G401 (cell line): ENCODE measurements at places on chromosomes 12 and 14. TPM values are rescaled to one million over a fixed set of nuclear protein-coding genes. Genes with fewer than 3 reads are reported as not detected.

DNA sequence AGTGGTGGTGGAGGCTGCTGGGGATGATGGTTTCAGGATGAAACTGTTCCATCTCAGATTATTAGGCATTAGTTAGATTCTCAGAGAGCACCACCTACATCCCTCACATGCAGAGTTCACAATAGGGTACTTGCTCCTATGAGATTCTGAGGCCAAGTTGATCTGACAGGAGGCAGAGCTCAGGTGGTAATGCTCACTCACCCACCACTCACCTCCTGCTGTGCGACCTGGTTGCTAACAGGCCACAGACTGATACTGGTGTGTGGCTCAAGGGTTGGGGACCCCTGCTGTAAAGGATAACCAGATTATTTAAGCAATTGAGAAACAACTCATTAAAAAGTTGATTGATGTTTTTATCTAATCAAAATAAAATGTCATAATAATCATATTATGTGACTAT, 248.5 kb downstream of the RERGL start:
- no peak for DNase-seq

GRCh38 chr12:29238822-29239291, 89.8 kb downstream of the FAR2 start:
- no peak for DNase-seq

GRCh38 chr12:4580281-4580688, 18.3 kb downstream of the DYRK4 start:
- no peak for DNase-seq

DNA sequence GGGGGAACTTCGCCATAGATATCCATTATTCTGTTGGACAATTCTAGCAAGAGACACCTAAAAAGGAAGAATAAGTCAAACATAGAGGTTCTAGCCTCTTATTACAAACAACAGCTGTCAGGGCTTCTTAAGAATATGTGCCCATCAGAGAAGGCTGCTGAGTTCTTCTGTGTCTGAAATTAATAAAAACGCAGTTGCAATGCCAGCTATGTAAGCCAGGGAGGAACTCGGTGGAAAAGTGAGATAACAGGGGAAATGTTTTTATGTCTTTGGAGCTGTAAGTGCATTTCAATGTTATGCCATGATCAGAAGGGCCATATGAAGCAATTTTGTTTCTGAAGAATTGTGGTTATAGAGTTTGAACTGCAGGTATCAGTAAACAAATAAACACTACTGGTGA, 95.0 kb downstream of the SYT1 start:
- DNase-seq, result peak; percentile 37

DNA sequence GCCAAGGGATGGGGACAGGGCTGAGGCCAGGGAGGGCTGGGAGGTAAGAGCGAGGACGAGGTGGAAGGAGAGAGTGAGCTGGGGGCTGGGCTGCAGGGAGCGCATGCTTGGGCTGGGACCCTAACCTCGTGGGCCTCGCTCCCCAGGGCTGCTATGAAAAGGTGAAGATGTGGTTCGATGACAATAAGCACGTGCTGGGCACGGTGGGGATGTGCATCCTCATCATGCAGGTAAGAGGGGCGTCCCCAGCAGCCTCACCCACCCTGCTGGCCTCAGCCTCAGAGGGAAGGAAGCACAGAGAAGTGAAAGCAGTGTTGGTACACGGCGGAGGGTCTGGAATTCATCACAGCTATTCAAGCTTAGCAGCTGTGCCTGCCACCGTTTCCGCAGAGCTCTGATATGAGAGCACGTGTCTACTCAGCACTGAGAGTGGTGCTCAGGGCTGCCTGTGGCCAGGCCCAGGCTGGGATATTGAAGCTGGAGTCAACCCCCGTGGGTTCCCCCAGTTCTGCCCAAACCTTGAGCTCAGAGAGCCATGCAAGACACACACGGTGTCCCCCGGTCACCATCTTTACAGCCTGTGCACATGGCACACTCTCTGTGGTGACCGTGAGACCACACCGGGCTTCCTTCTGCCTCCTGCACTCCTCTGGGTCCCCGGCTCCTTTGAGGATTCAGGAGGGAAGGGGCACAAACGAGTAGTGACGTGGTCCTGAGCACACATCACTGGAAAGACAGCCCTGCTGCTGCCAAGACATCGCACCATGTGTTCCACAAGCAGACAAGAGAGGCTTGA, 204.6 kb downstream of the TSPAN9 start:
- no peak for DNase-seq

GRCh38 chr12:105409801-105410471, 79.4 kb downstream of the C12orf75 start:
- no peak for DNase-seq

DNA sequence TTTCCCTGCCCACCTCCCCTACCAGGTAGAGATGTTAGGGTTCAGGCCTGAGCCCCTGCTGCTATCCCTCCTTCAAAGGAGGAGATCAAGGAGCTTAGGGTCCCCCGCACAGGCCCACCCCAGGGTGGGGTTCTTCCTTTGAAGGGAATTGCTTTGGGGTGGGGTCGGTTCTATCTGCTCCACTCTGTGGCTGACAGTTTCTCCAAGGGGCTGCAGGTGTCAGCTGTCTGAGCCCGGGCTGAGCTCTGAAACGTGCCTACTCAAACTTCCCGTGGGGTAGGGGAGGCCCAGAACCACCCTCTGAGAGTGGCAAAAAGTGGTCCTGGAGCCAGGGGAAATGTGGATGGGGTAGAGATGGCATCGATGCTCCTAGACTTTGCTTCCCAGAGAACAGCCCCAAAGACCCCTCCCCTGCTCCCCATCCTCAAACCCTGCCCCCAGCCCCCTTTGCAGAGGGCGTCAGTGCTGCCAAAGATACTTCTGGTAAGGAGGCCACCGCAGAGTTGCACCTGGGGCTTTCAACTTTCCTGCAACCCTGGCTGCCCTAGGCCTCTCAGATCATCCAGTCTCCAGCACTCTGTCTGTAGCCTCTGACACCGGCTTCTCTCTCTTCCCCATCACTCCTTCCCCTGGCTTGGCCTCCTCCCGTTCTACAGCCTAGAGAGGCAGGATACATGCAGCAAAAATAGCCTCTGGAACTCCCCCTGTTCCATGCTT, 6.3 kb upstream of the CD4 start:
- no peak for DNase-seq

The TPPP2 gene
- total RNA-seq, result not detected in 2 replicates
